Activated T-cell treated with anti-CD3 and anti-CD28 coated beads, Interleukin-2, amount 50 U/mL, for 24 hours (primary cell): ENCODE measurements at places on chromosomes 2 and 18.

DNA sequence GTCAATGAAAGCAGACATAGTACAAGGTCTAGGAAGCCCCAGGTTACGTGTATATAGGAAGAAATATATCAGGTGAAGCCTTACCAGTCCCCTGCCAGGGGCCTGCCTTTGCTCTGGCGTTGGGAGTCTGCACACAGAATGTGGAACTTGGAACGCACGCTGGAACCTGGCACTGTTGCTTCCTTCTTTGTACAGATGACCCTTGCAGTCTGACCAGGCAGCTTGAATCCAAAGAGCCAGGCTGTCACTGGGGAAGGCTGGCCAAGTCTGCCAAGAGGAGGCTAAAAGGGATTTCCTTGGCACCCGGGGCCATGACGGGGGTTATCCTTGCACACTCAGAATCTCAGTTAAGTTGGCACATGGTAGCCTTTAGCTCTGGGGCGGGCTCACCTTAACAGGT is 39.5 kb downstream of the TMEM247 start:
- DNase-seq = no peak

DNA sequence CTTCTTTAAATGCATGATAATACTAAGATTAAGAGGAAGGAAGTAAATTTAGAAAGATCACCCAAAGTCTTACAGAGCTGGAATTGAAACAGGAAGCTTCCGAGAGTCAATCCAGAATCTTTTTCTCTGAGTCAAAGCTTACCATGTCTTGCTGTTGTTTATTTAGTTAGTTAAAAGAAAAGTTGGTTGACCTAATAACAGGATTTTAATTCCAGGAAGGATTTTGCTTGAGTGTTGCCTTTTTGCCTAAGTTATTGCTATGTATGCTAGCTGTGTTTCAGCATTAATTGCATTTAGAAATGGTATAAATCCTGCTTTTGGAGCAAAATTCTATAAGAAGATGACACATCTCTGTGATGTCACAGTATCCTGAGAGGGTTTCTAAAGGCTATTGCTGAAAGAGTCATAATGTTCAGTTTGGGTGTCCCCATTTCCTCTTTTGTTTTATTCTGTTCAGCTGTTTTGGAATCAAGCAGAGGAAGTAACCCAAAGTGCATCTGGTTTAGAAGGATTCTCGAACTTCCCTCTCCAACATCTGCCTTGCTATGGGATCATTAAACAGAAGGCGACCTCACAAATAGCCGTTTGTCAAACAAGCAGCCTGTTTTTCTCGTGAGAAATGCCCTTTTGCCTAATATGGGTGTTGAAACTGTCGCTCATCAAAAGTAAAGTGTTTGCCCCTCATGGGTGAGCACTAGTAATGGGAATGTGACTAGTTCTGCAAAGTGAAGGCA is 271.5 kb upstream of the MMADHC start:
- no peak for DNase-seq

DNA sequence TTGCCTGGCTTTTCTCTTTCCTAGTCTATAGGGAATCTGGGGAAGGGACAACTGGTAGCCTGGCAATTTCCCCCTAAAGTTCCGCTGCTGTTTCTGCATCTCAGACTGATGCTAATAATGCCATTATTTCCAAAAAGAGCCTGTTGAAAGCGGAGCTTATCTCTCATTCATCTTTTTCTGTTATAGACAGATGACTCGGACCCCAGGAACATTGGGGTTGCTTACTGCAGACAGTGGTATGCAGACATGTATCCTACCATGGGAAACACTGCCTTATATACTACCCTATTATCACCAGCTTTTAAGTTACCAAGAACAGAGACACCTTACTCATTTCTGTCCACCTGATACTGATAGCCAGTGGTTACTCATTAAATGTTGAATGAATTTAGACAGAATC is 15.3 kb downstream of the ETAA1 start:
- DNase-seq = no peak

DNA sequence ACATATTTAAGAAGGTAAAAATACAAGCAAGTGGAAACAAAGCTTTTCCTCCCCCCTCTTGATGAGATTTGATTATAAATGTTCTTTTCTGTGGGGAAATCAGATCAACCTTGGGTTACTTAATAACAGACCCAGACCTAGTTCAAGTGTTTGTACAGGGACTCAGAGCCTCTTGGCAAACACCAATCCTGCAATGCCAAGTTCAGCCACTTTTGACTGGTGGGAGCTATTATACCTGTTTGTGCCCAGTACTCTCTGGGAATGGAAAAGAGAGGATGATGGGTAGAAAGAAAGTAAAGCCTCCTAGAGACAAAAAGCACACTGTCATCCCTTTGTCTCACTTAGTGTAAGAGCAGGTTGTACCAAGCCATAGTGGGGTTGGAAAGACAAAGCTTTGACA is 63.8 kb upstream of the EPHA4 start:
- no peak for DNase-seq
